ENCODE measurements at places on chromosomes 5 and 9. TPM values are rescaled to one million over a fixed set of nuclear protein-coding genes. Genes with fewer than 3 reads are reported as not detected.

Gene STING1
- 4.4 TPM for polyA plus RNA-seq

Gene TEX48
- not detected for polyA plus RNA-seq

Gene MUSK
- polyA plus RNA-seq: 0.66 TPM

Gene LSM11
- 2.2 TPM for polyA plus RNA-seq

Gene SOHLH1
- polyA plus RNA-seq: not detected

Gene HTR4
- not detected for polyA plus RNA-seq

Gene CARD6
- 2.9 TPM for polyA plus RNA-seq

Gene PIP5KL1
- not detected for polyA plus RNA-seq

Gene SLC27A6
- polyA plus RNA-seq: 0.17 TPM

Gene ZBTB43
- 19.5 TPM for polyA plus RNA-seq

DNA sequence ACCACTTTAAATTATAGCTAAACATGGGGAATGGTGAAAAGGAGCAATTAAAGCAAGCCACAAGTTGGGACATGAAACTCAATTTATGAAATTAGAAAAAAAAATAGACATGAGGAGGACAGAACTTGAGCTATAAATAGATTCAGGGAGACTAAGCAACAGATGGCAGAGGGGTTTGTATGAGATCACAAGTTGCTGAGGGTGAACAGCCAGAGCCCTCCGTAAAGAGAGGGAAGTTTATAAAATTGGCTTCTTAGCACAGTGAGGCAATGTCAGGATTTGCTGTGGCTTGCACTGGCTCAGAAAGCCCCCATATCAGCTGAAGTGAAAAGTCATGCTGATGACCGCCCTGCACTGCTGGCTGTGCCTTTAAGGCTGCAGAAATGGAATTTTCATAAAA lies 443.4 kb upstream of the CD180 start:
- no peak for DNase-seq

DNA sequence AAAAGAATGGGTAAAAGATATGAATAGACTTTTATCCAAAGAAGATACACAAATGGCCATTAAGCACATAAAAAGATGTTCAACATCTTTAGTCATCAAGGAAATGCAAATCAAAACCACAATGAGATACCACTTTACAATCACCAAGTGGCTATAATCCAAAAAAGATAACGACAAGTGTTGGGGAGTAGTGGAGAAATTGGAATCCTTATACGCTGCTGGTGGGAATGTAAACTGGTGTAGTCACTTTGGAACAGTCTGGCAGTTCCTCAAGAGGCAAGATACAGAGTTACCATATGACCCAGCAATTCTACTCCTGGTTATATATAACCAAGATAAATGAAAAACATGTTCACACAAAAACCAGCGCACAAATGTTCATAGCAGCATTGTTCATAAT lies 234.9 kb downstream of the SPATA31D1 start:
- no peak for DNase-seq

DNA sequence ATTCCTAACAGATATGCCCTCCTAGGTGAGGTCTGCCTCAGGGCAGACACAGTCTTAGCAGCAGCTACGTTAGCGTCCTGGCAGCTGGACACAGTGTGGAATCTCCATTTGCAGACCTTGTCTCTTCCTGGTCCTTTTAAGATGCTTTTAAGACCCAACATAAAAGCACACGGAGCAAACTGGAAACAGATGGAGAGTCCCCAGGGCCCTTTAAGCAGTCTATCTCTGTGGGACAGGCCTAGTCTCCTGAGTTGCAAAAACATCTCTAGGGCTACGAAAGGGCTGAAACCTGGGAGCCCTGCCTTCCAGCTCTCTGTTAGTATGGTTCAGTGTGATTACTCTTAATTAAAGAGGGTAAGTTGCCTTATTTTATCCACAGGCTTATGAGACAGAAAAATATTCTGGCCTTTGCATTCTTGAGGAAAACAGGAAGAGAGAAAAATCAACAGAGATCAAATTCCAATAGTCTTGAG lies 66.0 kb upstream of the GNA14 start:
- no peak for DNase-seq

DNA sequence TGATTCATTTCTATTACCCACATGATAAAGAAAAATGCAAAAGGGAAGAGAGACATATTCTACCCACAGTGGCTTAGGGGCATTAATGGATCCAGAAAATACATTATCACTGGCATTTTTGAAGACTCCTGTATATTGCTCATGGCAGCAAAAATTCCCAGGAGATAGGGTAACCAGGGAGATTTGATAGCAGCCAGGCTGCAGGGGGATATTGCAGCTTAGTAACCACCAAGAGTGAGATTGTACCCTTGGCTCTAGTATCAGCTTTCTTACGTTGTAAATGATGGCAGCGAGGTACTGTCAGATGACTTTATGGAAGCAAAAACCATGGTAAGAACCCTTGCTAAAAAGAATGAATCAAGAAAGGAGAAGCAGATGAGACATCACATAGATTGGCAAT lies 19.8 kb upstream of the ALDH1A1 start:
- DNase-seq: no peak

DNA sequence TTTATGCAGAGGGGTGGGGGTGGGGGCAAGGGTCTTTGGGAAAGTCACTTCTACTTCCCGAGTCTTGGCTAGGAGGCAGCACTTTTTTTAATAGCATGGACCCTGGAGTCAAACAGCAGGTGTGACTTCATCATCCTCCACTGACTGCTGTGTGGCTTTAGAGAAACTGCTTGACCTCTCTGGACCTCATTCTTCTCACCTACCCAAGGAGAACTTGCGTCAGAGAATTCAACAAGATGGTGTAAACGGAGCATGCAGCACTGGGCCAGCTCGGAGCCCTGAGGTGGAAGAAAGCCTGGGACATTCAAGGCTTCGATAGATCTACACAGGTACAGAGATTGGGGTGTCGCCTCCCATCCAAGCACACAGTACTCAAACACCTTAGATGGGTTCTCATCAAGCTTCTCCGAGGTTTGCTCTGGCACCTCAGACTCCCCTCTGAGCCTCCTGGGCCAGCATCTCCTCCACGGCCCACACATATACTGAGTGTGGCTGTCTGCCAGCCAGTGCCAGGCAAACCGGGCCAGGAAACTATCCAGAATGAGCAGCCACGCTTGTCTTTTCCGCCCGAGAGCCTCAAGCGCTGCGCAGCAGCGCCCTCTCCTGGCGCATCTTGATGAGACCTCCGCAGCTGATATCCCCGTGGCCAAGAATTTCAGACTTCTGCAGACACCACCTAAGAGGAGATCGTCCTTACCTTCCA lies 4.6 kb upstream of the SLC25A48 start:
- DNase-seq: peak; percentile 70

GRCh38 chr9:134037641-134038040 lies 12.4 kb downstream of the BRD3OS start:
- DNase-seq: no peak

DNA sequence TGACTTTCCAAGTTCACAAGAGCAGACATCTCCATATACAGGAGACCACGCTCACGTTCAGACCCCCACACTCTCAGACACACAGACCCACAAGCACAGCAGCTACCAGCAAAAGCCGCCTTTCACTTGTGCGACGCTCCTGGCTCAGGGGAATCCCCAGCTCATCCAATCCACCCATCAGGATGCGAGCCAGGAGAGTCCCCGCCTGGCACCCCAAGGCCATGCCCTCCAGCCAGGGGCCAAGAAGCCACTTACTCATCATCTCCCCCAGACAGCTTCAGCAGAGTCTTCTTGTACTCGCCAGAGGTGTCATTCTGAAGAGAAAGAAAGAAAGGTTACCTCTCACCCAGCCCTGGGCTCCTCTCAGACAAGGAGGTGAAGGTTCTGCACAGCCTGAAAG lies 29.7 kb downstream of the ANXA6 start:
- no peak for DNase-seq

DNA sequence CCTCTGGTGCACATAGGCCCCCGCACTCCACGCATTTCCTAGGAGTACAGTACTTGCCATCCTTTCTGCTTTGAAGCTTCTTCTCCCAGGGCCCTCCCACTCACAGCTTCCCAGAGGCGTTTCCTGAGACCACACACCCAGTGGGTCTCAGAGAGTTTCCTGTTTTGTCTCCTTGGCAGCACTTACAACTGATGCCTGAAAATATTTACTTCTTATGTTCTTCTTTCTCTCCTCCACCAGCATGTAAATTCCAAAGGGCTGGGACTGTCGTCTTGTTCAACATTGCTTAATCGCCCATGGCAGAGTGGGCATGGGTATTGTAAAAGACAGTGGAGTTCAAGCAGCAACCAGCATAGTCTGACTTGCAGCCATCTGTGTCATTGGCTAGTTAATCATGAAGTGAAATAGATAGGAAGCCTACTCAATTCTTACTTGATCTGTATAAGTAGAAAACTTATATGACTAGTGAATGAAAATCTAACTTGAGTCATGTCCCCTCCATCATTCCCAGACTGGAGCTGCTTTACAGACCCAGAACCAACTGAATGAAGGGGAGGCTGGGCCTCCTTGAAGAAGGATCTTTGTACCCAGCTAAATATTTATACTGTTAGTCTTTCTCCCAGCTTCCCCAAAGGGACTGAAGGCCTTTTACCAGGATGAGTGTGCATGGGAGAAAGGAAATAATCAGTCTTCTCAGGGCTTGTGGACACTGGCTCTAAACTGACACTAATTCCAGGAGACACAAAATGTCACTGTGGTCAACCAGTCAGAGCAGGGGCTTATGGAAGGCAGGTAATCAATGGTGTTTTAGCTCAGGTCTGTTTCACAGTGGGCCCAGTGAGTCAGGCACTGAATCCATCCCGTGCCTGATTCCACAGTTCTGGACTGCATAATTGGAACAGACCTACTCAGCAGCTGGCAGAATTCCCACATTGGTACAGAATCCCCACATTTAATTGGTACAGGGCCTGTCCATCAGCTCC lies 116.4 kb downstream of the SV2C start:
- no peak for DNase-seq

- DNase-seq: no peak
These were observed 82.0 kb downstream of the SLC1A1 start for GRCh38 chr9:4572184-4572826.

GRCh38 chr9:128406848-128407391 lies 13.7 kb upstream of the CERCAM start:
- no peak for DNase-seq

DNA sequence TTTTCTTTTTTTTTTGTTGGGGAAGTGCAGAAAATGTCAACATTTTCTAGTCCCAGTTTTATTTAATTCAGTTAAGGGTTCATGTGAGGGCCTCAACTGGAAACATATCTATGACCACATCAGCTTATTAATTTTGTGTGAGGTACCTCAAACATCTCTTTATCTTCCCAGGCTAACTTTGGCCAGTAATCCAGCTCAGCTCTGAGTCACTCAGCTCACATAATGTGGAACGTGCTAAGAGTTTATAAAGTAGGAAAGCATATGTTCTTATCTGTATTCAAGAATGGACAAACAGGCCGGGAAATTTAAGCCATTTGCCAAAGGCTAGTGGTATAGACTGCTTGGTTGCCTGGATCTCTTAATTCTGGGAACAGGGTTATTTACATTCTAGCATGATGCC lies 118.4 kb downstream of the INSYN2B start:
- no peak for DNase-seq

DNA sequence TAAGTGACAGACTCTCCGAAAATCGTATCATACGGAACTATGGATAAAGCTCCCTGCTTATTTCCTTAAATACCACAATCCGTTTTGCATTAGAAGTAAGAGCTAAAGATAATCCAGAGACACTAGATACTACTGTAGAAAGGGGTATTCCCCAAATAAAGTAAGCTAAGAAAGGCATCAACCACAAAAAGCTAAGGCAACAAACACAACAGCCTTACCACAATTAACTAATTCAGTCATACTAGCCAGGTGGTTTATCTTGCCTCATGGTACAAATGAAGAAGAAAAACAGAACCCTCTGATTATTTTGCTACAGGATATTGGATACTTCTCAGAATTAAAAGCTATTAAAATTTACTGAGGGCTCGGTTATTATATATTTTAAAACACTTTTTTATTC lies 14.1 kb downstream of the ERP44 start:
- no peak for DNase-seq

DNA sequence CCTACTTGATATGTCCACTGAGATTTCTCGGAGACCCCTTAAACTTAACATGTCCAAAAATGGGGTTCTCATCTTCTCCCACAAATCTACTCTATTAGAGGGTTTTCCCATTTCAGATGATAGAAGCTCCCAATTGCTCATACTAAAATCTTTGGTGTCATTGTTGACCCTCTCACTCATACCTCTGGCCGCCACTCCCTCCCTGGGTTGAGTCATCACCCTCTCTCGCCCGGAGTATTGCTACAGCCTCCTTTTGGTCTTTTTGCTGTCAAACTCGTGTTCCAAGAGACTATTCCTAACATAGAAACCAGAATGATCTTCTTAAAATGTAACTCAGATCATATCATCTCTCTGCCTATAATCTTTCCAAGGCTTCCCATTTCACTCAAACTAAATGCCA lies 91.0 kb upstream of the GNAQ start:
- no peak for DNase-seq

DNA sequence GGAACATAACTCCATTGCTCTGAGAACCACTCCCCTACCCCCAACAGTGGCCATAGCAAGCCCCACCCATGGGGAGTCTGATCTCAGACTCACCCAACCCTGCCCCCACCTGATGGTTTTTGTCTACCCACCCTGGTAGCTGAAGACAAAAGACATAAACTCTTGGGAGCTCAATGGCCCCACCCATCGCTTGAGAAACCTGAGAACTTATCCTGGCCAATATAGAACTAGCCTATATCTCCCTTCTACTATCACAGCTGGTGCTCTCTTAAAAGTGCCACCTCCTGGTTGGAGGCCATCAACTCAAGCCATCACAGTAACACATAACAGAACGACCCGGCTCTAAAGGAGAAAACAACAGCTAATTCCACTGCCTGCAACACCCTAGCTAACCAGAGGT lies 47.9 kb upstream of the SNAPC3 start:
- DNase-seq: no peak

GRCh38 chr5:148060309-148060708 lies 3.5 kb upstream of the SPINK5 start:
- DNase-seq: no peak

- no peak for DNase-seq
These were observed 5.3 kb downstream of the SLC24A2 start for GRCh38 chr9:19783500-19783899.

DNA sequence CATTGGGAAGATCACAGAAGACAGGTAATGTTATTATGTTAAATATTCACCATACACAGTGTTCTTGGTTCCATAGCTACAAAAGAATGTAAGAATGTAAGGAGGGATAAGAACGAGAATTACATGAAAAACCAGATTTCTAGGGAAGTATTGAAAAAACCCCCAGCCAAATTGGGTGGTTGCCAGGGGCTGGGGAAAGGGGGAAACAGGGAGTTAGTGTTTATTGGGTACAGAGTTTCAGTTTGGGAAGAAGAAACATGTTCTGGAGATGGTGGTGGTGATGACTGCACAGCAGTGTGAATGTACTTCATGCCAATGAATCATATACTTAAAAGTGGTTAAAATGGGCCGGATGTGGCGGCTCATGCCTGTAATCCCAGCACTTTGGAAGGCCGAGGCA lies 40.3 kb downstream of the GLRX start:
- no peak for DNase-seq

DNA sequence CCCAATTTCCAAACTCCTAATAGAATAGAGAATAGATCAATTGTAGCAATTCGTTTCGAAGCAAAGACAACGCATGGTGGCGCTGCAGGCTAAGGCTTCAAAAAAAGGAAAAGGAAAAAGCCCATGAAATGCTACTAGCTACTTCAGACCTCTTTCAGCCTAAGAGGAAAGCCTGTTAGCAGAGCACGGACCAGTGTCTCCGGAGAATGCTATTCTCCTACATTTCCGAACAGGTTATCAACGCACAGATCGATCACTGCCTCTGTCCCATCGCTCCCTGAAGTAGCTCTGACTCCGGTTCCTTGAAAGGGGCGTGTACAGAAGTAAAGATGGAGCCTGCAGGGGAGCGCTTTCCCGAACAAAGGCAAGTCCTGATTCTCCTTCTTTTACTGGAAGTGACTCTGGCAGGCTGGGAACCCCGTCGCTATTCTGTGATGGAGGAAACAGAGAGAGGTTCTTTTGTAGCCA lies at the start of gene PCDHB15:
TSS of gene PCDHB15 (plus strand) at position 146 of the 468 bp plus-strand sequence. CDS start at position 330, 184 bp downstream.
- DNase-seq: no peak
